ENCODE measurements at places on chromosomes 6 and 20.

- peak; percentile 41 for DNase-seq
These were observed 150.3 kb downstream of the OTOR start for GRCh38 chr20:16898433-16898832.

DNA sequence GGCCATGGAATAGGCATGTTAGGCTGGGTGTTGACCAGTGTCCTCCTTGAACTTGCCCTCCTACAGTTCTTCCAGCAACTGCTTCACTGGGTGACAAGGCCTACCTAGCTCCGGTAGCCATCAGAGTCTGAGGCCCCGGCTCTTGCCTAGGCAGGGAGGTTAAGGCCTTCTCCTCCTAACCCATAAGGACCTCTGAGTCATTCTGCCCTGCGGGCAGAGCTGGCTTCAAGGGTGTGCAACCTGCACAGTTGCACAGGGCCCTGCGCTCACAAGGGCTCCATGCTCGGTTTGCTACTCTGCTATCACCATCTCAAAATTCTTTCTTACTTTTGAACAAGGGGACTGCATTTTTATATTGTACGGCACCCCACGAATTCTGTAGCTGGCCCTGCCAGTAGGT, 17.9 kb downstream of the KCNB1 start:
- no peak for DNase-seq

DNA sequence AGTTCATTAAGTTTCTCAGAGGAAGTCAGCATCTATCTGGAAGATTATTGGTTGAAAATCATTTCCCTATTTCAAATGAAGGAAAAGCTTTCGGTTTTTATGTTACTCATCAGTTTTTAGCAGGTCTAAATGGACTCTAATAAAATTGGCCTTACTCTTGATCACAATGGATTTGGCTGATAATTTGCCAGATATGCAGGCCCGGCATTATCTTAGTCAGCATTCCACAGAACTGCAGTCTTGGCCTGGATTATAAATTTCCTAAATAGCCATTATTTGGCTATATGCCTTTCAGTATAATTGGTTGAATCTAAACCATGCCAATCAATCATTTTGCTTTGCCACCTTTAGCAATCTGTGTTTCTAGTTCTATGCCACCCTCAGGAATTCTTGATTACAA, 91.7 kb upstream of the KCNQ5 start:
- DNase-seq, result no peak

- DNase-seq, result no peak
These were observed 131.7 kb upstream of the SUPT3H start for GRCh38 chr6:45509426-45509825.

- no peak for DNase-seq
These were observed 454.5 kb upstream of the ID4 start for GRCh38 chr6:19382676-19383075.

- DNase-seq, result no peak
These were observed 33.2 kb downstream of the PHACTR1 start for GRCh38 chr6:12749531-12750379.

- DNase-seq, result peak; percentile 5
These were observed 46.8 kb downstream of the EIF2S2 start for GRCh38 chr20:34065260-34065659.

DNA sequence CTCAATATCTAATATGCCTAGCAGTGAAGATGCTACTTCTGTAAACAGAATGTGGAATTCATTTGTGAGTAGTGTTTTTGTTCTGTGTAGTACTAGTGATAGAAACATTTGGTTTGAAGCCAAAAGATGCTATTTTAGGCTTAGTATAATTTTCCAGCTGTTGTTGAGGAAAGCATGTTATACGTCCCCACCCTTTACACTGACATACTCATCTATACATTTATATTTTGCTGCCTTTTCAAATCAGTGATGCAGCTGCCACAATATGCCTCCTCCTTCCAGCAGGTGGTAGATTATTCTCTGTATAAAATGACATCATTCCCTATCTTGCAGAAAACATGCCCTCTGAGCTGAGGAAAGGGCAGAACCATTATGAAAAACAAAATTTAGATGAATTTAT, 1217.6 kb upstream of the GJE1 start:
- DNase-seq, result no peak

DNA sequence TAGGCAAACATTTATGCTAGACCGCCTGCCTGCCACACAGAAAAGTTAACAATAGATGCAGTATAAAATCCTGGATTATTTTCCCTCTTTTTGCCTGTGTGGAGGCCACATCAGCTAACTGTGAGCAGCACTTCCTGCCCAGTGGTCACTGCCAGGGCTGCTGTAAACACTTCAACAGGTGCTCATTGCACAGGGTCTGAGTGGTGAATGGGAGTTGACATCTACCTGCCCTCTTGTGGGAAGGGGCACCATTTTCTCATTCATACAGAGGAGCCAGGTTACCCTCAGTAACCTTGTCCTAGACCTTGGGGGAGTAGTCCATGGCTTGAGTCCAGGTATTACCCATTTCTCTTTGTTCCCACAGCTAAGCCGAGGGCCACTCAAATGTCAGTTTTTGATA, 235.3 kb downstream of the TMEM242 start:
- DNase-seq, result no peak

DNA sequence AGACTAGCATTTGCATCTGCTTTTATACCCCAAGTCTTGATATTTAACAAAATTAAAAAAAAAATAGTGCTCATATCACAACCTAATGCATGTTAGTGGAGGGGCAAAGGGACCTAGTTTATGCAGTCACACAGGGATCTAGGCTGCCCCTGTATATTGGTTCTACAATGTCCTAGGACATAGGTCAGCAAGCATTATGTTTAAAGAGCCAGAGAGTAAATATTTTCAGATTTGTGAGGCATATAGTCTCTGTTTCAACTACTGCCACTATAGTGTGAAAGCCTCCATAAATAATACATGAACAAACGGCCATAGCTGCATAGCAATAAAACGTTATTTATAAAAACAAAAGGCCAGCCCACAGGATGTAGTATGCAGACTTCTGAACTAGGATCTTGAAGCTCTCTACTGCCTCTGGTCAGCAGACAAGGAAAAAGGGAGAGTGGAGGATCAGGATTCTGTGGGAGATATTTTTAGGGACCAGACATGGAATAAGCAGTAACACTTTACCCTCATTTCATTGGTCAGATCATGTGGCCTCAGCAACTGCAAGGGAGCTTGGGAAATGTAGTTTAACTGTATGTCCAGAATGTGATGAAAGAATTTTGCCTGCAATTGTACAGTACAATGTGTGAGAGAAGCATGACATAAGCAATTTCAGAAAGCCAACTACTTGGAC, 414.2 kb upstream of the SPTLC3 start:
- DNase-seq, result no peak
